A673 (cell line): ENCODE measurements at places on chromosomes 5 and 9.

DNA sequence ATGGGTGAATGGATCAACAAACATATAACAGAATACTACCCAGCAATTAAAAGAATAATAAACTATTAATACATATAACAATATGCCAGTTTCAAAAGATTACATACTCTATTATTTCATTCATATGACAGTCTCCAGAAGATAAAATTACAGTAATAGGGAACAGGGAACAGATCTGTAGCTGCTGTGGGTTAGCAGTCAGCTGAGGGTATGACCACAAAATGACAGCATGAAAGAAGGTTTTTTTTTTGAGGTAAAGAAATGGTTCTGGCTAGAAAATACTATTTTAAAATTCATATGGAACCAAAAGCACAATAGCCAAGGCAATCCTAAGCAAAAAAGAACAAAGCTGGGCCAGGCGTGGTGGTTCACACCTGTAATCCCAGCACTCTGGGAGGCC, 73.0 kb upstream of the NR5A1 start:
- DNase-seq = no peak

GRCh38 chr5:14400085-14400484, 181.5 kb upstream of the OTULINL start:
- peak; percentile 83 for DNase-seq

DNA sequence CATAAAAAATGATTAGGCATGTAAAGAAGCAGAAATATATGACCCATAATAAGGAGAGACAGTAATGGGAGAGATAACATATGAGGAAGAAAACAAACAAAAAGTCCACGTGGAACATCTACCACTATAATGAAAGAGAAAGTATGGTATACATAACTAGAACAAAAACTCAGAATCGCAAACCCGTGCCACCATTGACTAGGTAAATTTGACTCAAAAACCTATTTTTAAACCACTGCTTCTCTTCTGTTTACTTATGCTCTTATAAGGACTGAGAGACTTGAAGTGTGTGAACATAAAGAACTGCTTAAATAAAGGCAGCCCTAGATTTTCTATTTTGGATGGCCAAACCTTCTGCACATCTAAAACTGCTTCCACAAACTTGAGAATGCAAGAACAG, 330.7 kb downstream of the CAAP1 start:
- no peak for DNase-seq

GRCh38 chr5:74173241-74173640, 467.3 kb downstream of the ENC1 start:
- DNase-seq = peak; percentile 24

DNA sequence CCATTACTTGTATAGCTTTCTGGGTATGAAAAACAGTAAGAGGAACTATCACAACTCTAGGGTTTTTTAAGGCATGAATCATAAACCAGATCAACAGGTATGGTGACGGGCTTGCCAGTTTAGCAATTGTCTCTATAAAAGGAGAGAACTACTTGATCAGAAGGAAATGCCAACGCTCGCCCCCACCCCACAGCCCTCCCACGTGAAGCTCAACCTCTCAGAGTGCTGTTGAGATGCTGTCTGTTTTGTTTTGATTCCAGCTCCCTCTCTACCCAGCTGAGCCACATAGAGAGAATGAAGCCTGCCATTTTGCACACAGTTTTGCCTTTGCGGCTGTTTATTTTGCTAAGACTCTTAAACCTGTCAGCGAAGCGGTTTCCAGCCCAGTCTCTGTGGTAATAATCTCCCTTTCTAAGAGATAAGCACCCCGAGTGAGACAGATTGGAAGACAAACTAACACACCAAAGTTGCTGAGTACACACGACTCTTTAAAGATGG, 257.9 kb upstream of the ANKRD55 start:
- DNase-seq = no peak

GRCh38 chr5:72611118-72611730, 104.0 kb upstream of the ZNF366 start:
- DNase-seq = peak; percentile 75

- DNase-seq = no peak
Measured at GRCh38 chr5:147481376-147481775, 28.5 kb downstream of the DPYSL3 start.

DNA sequence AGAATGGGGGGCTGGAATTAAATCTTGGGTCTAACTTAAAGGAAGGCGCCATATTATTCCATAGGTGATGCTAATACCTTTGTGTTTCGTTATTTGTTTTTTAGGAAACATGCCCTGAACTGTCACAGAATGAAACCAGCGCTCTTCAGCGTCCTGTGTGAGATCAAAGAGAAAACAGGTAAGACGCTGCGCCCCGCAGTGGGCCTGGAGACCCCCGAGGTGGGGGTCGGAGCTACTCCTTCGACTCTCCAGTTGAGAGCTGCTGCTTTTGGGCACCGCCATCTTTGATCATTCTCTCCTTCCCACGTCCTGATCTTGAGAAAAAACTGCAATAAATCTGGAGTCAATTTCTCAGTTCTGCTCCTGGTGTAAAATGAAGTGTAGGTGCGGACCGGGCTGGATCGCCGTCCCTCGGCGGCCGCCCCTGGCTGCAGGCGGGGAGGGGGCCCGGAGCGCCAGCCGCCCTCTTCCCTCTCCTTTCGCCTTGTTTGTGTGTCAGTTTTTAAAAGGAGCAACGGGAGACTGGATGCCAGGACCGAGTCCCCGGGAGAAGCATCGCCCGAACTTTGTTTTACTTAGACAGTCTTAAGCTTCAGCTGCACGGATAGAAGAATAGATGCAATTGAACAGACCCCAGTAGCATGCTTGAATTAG, 1.4 kb downstream of the PBX3 start:
- no peak for DNase-seq

DNA sequence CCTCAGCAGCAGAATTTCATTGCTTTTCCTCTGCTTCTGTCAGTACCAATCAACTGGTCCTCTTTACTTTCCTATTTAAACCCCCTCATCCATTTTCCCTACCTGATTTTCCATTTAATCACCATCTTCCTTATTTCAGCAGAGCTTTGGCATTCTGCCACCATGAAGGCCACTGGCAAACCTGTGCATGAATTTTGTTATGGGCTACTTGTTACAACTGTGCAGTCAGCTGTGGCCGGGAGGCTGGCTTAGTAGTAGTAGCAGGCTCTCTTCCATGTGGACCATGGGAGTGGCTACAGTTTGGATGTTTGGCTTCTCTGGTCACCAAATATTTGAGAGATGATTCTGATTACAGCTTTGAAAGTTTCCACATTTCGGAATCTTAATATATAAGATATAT, 976.6 kb upstream of the SEMA6A start:
- no peak for DNase-seq

DNA sequence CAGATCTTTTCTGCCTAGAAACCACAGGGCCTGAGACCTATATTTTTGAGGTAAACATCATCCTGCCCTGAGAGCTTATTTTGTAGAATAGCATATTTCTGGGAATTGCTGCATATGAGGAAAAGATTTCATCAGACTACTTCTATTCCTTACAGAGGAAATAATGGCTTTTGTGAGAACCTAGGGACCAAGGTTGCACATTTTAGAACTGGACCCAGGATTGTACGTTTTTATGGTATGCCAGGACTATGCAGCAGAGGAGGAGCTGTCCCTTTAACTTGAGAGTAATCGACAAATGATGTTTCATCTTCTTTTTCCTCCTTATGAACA, 2.2 kb upstream of the ALDH1A1 start:
- DNase-seq = no peak
